ENCODE measurements at places on chromosomes 5 and 9.

- DNase-seq, result no peak
Measured at GRCh38 chr9:126647585-126648411, 34.1 kb downstream of the LMX1B start.

DNA sequence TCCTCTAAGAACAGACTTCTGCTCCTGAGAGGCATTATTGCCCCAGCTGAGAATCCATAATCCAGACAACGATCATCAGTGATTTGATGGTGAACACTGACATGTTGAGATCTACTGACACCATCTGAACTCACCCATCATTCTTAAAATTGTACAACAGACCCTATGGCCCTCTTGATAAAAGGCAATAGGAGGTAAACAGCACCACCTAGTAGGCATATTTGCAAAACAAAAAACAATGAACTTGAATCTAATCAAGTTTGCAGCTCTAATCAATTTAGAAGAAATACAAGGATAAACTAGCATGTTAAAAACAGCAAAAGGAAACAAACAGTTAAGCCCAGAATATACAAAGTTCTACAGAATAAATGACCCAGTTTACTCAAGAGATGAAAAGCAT is 89.6 kb downstream of the SFXN1 start:
- DNase-seq, result no peak

GRCh38 chr5:60687927-60688720 is 11.8 kb downstream of the DEPDC1B start:
- no peak for DNase-seq

DNA sequence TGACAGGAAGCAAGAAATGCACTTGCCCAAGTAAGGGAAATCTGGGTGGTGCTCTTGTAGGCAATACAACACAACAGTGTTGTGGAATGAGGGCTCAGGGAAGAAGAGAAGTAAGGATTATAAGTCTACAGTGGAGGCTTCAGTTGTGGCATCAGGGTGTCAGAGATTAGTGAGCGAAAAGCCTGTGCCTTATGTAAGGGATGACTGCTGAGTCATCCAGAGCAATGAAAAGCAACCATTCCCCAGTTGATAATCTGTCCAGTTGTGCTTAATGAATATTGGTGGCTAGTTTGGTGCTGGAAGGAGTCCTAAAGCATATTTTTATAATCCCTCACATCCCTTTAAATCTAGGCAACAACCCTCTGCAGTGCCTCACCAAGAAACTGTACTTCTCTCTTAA is 42.0 kb downstream of the FBXO38 start:
- no peak for DNase-seq

DNA sequence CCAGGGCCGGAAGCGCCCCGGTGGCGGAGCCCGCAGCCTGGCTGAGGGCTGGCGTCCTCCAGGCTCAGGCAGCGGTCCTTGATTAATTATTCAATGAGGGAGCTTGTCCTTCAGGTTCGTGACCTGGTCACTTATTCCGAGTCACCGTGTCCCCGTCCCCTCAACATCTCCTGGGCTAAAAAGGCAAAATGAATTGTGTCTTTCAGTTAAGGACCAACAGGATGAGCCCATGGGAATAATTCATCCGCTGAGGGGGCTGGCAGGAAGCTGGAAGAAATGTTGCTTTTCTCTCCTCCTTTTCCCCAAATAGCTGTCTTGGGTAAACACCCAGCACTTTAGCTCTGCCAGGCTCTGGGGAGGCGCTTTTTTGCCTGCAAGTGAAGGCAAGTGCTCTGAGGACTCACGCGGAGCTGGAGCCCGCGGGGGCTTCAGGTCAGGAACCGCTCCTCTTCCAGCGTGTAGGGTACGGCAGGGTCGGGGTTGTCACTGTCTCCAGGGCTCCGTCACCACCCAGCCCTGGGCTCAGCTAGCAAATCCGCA is 13.1 kb downstream of the KCNT1 start:
- no peak for DNase-seq

DNA sequence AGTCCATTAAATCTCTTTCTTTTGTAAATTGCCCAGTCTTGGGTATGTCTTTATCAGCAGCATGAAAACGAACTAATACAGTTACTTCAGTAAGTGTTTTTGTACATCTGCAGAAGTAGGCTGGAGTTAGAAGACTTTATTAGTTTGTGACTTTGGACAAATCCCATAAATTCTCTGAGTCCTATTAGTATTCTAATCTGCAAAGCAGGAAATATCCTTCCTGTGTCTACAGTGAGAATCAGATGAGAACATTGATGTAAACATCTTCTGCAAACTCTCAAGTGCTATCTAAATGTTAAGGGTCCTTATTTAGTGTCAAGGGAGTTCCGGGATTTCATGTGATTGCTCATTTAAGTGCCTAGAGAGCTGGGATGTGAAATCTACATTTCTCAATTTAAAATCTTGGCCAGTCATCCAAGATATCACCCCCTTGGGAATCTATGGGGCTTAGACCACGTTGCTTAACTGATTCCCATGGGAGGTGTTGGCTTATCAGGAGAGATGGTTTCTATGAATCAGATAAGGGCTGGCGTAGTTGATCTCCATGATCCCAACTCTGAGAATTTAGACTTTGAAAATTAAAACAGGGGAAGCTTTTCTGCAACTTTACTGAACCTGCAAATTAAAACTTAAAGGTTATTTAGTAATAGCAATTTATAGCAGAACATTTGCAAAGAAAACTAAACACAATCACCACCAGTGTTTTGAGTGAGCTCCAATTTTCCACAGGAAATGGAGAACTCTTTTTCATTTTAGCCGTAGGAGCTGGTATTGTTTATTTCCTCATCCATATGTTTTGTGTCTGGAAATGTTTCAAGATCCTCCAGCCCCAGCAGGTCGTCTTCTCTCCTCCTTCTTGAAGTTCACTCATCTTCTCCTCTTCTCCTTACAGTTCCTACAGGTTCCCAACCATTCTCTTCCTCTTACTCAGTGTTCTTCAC is 241.6 kb upstream of the CD180 start:
- DNase-seq, result no peak

DNA sequence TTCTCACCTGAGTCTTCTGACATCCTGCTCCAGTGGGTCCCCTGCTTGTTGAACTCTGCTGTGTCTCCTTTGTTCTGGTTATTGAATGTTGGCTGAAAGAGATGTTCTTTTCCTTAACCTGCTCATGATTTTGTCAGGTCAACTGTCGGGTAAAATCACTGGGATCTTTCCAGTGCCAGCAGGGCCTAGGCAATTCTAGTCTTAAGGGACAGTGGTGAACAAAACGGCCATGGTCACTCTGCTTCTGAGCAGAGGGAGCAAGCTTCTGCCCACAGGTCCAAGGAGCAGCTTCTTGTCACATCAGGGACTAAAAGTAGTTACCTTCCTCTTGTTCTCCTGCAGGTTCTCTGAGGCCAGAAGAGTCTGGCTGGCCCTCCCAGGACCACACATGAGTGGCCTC is 65.6 kb downstream of the SEC61B start:
- DNase-seq, result no peak

DNA sequence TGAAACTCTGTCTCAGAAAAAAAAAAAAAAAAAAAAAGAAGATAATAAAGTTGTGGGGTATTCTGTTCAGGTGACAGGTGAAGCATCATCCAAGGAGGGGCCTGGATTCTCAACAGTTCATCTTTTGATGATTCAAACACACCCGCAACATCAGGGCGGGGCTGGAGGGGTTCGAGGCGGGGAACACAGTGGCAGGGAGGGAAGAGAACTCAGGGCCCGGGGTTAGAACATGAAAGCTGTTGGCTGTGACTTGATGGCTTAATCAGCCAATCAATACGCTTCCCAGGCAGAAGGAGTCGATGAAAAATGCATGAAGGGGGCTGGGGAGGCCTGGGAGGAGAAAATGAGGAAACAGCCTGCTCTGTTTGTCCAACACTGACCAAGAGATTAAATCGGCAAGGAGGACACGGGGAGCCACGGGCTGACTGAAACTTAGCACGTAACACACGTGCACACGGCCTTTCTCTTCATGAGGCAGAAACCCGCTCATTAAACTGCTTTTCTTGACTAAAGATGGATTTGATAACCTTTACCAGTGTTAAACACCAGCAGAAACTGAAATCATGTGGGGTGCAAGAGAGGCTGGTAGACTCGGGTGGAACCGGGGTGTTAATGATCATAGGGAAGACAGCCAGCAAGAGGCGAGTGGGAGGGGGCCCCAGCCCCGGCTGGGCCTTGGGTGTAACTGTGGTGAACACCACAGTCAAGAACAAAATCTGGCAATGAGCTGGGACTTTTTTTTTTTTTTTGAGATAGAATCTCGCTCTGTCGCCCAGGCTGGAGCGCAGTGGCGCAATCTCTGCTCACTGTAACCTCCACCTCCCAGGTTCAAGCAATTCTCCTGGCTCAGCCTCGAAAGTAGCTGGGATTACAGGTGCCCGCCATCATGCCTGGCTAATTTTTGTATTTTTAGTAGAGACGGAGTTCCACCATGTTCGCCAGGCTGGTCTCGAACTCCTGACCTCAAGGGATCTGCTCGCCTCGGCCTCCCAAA is 105.7 kb upstream of the RAPGEF1 start:
- no peak for DNase-seq

DNA sequence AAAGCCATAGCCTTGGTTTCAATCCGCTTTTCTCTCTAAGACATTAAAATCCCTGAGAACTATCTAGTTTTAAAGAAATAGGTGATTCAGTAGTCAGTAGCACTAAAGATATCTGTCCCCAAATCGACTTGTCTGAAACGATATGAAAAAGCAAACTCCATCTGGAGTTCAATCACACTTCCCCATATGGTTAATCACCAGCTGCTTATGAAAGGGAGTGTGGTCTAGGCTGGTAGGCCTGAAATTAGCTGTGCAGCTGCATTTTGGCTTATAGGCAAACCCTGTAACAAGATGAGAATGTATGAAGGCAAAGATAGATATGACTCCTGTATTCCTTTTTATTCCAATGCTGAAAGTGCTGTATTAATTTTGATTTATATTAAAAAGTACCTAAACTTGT is 65.9 kb downstream of the DMRTA1 start:
- no peak for DNase-seq

DNA sequence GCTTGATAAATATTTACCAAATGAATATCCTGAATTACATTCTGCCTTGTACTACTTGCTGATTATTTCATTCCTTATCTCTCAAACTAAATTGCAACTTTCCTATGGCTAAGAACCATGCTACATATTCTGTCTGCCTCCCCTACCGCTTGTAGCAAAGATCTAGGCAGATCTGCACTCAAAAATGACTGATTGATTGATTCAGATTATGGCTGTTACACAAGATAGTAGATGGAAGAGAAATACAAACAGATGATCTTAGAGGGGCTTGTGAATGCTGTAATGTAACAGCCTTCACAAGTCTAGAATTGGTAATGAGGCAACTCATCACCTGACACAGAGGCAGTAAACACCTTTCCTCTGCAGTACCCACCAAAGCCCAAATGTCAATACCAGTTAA is 446.1 kb downstream of the PRELID2 start:
- DNase-seq, result no peak

DNA sequence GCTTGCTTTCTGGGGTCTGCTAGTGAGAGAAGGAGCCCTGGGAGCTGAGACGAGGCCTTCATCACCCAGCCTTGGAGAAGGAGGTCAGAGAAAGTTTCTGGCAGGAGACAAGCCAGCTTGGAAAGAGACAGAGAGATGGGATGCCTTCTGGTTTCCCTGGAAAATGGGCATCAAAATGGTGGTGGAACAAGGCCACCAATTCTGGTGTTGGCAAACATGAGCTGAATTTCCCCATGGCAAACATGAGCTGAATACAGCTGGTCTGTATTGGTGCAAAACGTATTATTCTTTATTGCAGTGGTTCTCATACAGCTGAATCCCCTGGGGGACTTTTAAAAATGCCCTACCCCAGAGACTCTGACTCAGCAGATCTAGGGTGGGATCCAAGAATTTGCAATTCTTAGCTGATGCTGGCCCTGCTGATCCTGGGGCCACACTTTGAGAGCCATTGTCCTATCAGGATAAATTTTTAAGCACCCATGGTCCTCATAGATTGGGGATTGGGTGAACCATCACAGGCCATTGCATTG is 39.1 kb upstream of the S1PR3 start:
- DNase-seq, result no peak

- DNase-seq, result no peak
Measured at GRCh38 chr9:96476591-96476990, 26.6 kb downstream of the HABP4 start.

- DNase-seq, result no peak
Measured at GRCh38 chr5:57499262-57500050, 16.8 kb upstream of the ACTBL2 start.

- no peak for DNase-seq
Measured at GRCh38 chr9:136958473-136958872, 6.4 kb downstream of the LCN12 start.

GRCh38 chr9:114099669-114100270 is 678 bp upstream of the KIF12 start:
- DNase-seq, result no peak

DNA sequence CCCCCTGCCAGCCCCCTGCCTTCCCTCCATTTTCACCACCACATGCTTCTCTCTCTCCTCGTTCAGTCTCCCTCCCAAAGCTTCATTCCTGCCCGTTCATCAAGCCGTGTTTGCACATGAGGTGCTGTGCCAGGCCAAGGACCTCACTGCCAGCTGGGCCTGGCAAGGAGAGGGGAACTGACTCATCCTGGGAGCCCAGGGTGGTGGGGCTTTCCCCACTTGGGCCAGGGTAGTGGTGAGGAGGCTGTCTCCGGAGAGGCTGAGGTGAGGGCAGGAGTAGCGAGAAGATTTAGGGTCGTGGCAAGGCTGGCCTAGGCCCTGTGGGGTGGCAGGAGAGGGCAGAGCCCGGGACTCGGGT is 30.4 kb upstream of the NOTCH1 start:
- no peak for DNase-seq

DNA sequence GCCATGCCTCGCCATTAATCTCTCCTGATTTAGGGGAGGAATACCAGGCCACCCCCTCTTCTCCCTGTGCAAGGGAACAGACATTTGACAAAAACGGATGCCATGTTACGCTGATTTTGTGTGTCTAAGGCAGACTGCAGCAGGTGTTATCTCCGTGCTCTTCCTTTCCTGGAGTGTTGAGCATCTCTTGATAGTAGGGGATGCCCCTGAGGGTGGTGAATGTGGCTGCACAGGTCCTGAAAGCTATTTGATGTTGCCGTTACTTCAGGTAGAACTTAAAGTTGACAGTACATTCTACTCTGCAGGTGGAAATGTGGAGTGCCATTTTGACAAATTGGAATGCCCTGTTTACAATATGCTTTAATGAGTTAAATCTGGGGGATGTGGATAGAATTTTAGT is 21.5 kb downstream of the TENT4A start:
- no peak for DNase-seq

GRCh38 chr5:154205441-154206117 is 15.0 kb downstream of the GALNT10 start:
- DNase-seq, result no peak

GRCh38 chr5:151034422-151035379 is 14.3 kb downstream of the GPX3 start:
- no peak for DNase-seq
